ENCODE measurements at places on chromosomes 2 and 18. TPM values are rescaled to one million over a fixed set of nuclear protein-coding genes. Genes with fewer than 3 reads are reported as not detected.

FBXO15 gene
- polyA plus RNA-seq = 4.4 TPM

SCN3A gene
- polyA plus RNA-seq = 0.48 TPM

KCNF1 gene
- 1.3 TPM for polyA plus RNA-seq

FAP gene
- polyA plus RNA-seq = 5.5 TPM

VAMP8 gene
- 85.7 TPM for polyA plus RNA-seq

KLHL30 gene
- 0.24 TPM for polyA plus RNA-seq

PCARE gene
- polyA plus RNA-seq = 0.32 TPM

CTLA4 gene
- polyA plus RNA-seq = not detected

SMYD5 gene
- polyA plus RNA-seq = 43.6 TPM

GRCh38 chr2:118179445-118179844 lies 91.2 kb downstream of the INSIG2 start:
- DNase-seq = no peak

GRCh38 chr18:34709104-34709503 lies 994 bp upstream of the DTNA start:
- no peak for DNase-seq

- no peak for DNase-seq
These were observed 98.9 kb upstream of the LGALSL start for GRCh38 chr2:64354857-64355680.

DNA sequence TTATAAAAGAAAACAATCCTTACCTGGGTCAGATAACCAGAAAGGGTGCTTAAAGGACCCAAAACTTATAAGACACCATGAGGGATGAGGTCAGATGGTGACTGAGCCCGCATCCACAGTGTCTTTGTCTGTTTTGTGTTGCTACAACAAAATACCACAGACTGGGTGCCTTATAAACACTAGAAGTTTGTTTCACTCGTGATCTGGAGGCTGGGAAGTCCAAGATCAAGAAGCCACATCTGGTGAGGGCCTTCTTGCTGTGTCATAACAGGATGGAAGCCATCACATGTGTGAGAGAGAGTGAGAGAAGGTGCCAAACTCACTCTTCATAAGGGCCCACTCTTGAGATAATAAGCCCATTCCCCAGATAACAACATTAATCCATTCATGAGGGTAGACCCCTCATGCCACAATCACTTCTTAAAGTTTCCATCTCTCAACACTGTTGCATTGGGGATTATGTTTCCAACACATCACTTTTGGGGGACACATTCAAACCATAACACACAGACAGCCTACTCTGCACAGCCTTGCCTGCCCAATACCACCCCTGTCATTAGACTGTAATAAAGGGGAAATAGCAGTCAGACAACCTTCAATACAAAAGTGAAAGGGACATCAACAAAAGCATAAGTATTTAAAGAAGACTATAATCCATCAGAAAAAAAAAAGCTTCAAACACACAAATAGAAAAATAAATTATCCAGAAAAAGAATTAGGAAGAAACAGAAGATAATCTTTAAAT lies 249.8 kb downstream of the ANAPC1 start:
- no peak for DNase-seq

DNA sequence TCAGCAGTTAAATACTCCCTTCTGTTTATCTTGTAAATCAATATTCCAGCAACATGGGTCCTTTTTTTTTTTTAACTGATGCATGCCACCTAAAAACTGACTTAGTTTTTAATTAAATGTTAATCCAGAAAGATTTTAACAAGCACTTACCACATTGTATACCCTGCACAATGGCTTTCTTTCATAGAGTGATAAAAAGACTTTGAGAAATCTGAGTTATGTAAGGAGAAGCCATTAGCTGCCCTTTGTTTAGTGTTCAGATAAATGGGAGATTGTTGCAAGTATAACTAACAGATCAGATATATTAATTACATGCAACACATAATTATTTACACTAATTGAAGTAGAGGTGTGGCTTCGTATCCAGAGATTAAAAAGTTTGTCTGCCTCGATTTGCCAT lies 22.7 kb upstream of the NFATC1 start:
- no peak for DNase-seq

DNA sequence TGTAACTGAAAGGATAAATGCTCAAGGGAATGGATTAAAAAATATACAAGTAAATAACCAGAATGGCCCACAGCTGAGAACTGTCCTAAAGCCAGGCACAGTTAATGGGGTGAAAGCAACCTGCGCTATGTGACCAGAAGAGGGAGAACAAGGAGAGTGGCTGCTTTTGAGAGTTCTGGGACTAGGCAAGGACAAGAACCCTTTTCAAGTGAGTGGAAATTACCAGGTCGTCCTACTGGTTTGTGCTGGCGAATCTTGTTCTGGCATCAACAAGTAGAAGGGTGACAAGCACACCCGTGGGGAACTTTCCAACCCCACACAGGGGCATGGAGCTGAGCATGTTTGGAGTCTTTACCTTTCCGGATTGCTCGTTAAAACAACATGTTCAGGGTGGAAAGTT lies 82.8 kb downstream of the TMEM17 start:
- DNase-seq = no peak

DNA sequence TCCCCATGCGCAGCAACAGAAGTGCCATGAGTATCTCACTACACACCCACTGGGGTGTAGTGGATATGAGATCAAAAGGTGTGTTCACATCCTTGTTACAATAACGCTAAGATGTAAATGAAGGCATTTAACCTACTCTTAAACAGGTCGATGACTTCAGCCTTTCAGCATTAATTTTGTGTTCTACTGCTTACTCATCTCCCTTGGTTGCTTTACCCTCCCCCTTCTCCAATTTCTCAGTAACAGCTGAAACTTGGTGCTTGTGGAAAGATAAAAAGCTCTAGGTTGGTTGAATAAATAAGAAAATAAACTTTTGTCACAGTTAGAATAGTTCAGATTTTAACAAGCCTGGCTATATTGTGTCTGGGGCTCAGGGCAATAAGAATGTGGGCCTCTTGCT lies 147.5 kb upstream of the SESTD1 start:
- DNase-seq = no peak

GRCh38 chr2:235860871-235861270 lies 307.3 kb downstream of the GBX2 start:
- DNase-seq = no peak

DNA sequence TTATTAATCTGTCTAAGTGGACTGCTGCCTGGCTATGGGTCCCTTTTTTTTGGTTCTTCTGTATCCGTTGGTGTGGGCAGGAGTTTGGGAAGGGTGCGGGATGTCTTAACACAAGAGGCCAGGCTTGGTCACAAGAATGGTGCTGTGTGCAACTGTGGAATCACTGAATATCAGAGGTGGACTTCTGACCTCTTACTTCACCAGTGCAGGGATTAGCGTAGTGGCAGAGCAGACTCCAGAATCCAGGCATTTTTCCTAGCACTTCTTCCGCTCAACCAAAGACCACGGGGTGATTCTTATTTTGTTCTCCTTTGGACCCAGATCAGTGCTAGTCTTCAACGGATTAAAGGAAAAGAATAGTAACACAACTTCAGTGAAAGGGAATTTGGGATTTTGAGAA lies 254.3 kb upstream of the TNP1 start:
- no peak for DNase-seq

GRCh38 chr2:14451312-14451711 lies 181.2 kb upstream of the LRATD1 start:
- DNase-seq = no peak

DNA sequence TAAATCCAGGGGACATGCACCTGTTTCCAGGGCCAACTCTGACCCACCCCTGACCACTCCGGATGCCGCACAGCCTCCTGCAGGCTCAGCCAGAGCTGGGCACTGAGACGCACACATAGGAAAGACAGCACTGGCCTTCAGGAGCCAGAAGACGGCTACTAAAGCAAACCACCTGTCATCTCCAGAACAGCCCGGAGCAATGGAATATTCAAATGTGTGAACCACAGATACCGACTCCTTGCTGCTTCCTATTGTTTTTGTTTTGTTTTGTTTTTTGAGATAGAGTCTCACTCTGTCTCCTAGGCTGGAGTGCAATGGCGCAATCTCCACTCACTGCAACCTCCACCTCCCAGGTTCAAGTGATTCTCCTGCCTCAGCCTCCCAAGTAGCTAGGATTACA lies 94.0 kb downstream of the LAMA1 start:
- no peak for DNase-seq

GRCh38 chr18:32688821-32689220 lies 84.0 kb downstream of the KLHL14 start:
- DNase-seq = no peak

DNA sequence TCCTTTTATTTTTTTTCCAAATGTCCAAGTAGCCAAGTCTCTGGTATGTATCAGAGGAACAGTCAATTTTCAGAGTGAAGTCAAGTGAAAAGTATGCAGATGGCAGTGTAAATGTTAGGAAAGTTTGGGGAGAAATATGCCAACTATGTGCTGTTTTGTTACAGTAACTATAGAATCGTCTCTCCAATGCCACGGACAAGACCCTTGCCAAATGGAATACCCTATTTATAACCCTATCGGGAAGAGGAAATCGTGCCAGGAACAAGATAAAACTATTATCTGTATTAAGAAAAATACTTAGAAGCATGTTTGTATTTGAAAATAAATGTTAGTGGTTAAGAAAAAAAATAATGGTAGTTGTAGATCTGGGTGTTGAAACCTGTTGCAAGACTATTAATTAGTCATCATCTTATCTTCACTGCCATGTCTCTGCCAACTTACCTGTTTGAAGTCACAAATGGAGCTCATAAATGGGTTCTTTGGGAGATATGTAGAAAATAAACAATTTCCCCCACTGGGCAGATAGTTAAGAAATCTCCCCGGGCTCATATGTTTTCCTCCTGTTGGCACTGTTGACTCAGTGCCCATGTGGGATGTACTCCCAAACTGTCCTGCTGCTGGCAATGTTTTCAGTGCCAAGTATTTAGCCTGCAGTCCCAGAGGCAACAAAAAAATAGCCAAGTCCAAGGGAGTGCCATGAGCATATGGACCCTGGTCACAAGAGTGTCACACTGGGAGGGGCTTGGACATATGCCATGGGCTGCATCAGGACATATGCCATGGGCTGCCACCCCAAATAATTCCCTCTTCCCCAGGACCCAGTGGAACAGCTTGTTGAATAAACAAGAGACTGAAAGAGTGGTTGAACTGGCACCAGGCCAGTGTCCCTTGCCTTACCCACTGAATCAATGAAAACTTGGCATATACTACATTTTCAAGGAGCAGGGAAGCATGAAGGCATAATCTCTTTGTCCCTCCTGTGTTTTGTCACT lies 366.9 kb downstream of the OSR1 start:
- DNase-seq = no peak

DNA sequence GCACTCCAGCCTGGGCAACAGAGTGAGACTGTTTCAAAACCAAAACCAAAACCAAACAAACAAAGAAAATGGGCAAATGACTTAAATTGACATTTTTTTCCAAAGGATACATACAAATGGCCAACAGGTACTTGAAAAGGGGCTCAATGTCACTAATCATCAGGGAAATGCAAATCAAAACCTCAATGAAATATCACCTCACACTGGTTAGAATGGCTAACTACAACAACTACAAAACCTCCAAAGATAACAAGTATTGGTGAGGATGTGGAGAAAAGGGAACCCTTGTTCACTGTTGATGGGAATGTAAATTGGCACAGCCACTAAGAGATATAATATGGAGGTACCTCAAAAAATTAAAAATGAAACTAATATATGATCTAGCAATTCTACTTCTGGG lies 213.2 kb upstream of the HS6ST1 start:
- no peak for DNase-seq

GRCh38 chr2:119483896-119484718 lies 40.2 kb downstream of the SCTR start:
- DNase-seq = no peak

DNA sequence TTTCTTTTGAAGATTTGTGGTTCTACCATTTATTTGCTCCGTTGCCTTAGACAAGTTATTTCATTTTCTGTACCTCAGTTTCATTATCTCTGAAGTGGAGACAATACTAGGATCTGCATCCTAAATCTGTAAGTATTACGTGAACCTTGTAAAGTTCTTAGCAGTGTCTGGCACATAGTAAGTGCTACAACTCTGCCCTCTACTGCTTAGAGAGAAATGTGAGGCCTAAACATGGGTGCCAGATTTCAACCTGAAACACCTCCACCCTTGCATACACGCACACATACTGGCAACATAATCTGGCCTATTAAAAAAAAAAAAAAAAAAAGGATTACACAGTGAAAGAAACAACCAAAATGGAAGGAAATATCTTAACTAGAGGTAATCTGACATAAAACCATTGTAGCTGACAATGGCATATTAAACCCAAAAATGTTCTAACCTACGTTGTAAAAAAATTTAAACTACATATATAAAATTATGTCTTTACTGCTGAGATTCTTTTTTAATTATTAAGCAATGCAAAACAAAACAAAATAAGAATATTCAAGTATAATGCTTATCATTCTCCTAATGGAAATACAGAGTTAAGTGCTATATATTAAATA lies 132.6 kb downstream of the MAP2 start:
- DNase-seq = peak; percentile 26

- DNase-seq = no peak
These were observed 5.1 kb upstream of the MALT1 start for GRCh38 chr18:58666176-58666575.

Data from renal pelvis (tissue), 12 donors.